ENCODE measurements at places on chromosomes 3 and 15.

DNA sequence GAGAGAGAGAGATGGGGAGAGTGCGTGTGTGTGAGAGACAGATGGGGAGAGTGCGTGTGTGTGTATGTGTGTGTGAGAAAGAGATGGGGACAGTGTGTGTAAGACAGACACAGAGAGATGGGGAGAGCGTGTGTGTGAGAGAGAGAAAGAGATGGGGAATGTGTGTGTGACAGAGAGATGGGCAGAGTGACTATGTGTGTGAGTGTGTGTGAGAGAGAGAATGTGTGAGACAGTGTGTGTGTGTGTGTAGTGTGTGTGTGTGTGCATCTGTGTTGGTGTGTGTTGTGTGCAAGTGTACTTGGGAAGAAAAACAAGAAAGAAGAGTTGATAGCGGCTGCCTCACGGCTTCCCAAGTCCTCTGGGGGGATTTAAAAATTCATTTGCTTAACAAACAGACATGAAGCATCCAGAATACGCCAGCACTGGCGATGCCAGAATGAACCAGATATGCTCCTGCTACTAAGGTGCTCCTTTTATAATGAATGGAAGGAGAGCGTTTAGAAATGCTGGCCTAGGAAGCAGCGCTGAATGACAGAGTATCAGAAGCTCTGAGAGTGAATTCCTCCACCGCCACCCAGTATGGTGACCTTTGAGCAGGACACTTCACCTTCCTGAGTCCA, 186.1 kb upstream of the TSC22D2 start:
- DNase-seq = no peak

- no peak for DNase-seq
Measured at GRCh38 chr3:29410660-29411405, 130.0 kb downstream of the RBMS3 start.

- no peak for DNase-seq
Measured at GRCh38 chr3:123412811-123413604, 35.9 kb downstream of the ADCY5 start.

GRCh38 chr3:64179860-64180259, 45.4 kb downstream of the PRICKLE2 start:
- DNase-seq = no peak

- no peak for DNase-seq
Measured at GRCh38 chr3:117910820-117911521, 1123.7 kb downstream of the IGSF11 start.

GRCh38 chr3:144362126-144362525, 390.5 kb downstream of the DIPK2A start:
- DNase-seq = no peak

DNA sequence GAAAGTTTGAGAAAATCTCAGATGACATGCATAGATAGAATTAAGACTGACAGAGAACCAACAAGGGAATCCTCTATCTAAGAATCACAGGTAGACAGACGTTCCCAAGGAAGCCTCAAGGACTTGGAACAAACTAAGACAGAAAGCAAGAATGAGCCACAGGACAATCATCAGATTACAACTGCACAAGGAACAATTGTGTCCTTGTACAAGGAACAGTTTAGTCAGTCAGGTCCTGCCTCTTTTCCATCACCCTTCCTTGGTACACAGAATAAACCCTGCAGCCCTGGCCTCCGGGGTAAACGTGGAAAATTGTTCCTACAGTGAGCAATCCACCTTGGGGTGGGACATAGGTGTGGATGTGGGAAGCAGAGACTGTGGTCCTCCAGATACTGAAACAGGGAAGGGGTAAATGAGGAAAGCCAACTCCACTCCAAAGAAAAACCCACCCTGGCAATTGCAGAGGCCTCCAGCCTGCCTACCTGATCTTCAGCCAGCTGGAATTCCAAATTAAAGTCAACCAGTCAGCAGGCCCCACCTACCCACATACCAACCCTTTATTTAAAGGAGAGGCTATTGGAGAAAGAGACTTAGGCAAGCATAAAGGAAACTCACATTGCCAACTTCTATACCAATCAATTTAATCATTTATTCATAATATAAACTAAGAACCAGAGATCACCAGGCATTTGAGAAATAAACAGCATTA, 73.4 kb downstream of the ULK4 start:
- no peak for DNase-seq

- no peak for DNase-seq
Measured at GRCh38 chr3:189834462-189834861, 203.3 kb downstream of the TP63 start.

- DNase-seq = no peak
Measured at GRCh38 chr3:156434921-156435320, 120.0 kb downstream of the SSR3 start.

DNA sequence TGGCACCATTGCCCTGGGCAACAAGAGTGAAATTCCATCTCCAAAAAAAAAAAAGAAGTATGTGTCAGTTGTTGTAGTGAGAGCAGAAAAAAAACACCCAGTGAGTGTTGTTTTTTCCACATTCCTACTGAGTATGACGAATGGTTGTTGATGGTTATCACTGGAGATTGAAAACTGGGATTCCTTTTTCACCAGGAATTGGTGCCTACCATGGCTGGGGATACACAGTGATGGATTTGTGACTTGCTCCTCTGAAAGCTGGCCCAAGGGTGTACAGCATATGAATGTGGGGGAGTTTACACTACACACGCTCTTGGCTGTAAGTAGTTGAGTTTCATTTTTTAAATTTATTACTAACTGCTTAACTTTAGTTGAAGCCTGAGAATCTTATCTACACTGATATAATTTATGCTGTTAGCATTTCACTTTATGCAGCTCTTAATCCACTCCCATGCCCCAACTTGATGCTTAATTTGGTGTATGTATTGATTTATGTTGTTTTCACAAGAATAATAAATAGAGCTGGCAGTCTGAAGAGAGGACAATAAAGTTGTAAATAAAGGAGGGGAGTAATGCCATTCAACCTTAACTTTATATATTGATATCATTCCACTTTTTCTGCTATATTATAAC, 56.0 kb upstream of the MME start:
- DNase-seq = no peak

DNA sequence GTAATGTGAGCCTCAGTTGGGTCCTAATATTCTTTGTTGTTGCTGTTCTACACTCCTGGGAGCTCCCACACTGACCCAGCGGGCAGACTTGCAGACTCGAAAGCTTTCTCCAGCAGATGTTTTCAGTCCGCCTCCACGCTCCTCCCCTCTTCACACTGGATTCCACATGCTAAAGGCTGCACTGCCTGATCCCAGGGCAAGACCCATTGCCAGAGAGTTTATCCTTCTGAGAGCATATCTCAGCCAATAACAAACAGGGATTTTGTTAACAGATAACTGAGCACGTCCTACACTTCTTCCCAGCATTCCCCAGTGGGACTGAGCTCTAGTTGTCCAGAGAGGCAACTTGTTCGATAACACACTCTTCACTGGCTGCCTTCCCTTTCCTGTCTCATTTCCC, 8.0 kb upstream of the COL6A6 start:
- DNase-seq = no peak

DNA sequence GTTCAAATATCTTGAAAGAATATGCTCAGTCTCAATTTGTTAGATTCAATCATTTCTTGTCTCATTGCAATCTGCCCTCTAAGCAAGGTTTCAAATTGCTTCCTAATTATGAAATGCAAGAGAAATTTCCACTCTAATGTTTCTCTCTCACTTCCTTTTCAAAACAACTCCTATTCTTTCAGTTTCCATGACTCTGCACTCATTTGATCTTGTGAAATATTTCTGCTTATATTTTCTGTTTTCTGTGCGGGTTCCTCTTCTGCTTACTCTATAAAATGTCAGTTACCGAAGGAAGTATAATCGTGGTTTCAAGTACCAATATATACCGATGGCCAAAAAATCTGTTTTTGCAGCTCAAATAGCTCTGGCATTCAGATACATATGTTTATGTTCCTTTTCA, 521.9 kb upstream of the NAALADL2 start:
- no peak for DNase-seq

GRCh38 chr3:52078781-52079560, 22.6 kb upstream of the DUSP7 start:
- DNase-seq = no peak

DNA sequence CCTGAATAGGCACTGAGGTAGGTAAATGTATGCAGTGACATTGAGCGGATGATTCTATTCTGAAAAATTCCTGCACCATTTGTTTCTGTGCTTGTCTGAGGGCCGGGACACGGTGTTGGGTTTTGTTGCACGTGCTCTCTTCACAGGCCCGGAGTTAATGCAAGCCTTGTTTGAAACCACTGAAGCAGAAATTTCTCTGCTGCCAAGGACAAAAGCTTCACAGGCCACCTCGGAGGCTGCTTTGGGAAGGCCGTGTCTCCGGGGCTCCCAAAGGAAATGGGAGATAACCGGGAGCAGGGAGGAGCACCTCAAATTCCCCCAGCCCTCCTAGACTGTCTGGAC, 179.4 kb downstream of the OPA1 start:
- no peak for DNase-seq

DNA sequence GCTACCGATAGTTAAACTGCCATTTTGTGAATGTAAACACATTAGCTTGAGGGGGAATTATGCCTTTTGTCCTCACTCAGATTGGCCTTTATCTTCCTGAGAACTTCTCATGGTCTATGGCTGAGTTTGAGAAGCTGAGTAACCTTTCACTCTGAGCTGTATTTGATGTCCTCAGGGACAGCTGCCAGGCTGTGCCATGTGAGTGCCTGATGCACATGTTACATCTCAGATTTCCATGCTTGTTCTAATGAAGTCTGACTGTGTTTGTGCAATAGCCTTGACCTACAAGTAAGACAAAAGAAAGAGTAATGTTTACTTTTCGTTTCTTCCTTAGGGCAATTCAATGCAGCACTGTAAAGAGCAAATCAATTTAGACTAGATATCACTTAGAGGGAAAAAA, 44.1 kb upstream of the ARL6 start:
- DNase-seq = no peak

GRCh38 chr3:158713094-158713499, 19.2 kb downstream of the RARRES1 start:
- DNase-seq = no peak

- DNase-seq = no peak
Measured at GRCh38 chr3:154588831-154589230, 158.8 kb upstream of the GPR149 start.
